Heart left ventricle (tissue), 16 donors: ENCODE measurements at places on chromosomes 11 and 22.

- no peak for DNase-seq
- H3K27ac ChIP-seq, result no peak overlapping the region
- H3K27me3 ChIP-seq, result no peaks in the 10 kb centered on the region
- no peaks in the 10 kb centered on the region for H3K36me3 ChIP-seq
- H3K4me1 ChIP-seq, result no peaks in the 10 kb centered on the region
- no peak overlapping the region for H3K4me3 ChIP-seq
These were observed 233.3 kb downstream of the CEP164 start for GRCh38 chr11:117560780-117561530.

GRCh38 chr11:73907191-73907590 is 30.4 kb downstream of the PAAF1 start:
- H3K4me3 ChIP-seq, result no peak overlapping the region
- H3K4me1 ChIP-seq, result no peaks in the 10 kb centered on the region
- H3K27me3 ChIP-seq, result no peaks in the 10 kb centered on the region
- no peak overlapping the region for H3K27ac ChIP-seq
- peaks cover 6% of the 10 kb centered on the region for H3K36me3 ChIP-seq
- peak; percentile 22 for DNase-seq

- H3K27me3 ChIP-seq, result no peaks in the 10 kb centered on the region
- DNase-seq, result peak; percentile 95
- H3K4me3 ChIP-seq, result peak within 1 kb of the TSS; percentile 84
- H3K27ac ChIP-seq, result peak within 1 kb of the TSS; percentile 99
- peaks cover 36% of the 10 kb centered on the region for H3K4me1 ChIP-seq
These were observed at the start of the genes CYB561A3 and TMEM138 for GRCh38 chr11:61361741-61362541. Gene CYB561A3 (minus strand): TSS chr11:61361882. CDS start chr11:61356713, 5,169 bp downstream. Gene TMEM138 (plus strand): TSS chr11:61362374. CDS start chr11:61364391, 2,017 bp downstream.

DNA sequence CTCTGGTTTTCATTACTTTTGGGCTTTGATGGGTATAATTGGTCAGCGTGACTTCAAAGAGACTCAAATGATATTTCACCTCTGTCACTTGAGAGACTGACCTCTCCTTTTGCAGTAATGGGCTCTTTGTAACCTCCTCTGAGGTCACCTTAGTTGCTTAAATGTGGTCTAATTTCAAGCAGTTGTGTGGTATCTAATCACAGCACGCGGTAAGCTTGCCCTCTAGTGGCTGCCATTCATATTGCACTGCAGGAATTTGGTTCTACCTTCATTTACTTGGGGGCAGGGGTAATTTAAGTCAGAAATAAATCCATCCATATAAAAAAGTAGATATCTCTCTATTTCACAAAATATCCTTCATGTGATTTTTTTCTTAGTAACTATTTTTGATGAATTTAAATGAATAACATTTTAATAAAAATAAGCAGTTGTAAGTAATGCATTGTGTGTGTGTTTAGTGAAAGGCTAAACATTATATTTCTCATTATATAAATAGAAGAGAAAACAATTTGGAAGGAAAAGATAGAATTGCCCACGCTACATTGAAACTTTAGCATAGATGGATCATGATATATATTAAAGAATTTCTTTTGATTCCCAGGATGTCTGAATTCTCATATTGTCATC is 55.0 kb upstream of the ANO3 start:
- no peaks in the 10 kb centered on the region for H3K4me1 ChIP-seq
- peak; percentile 32 for DNase-seq
- no peak overlapping the region for H3K27ac ChIP-seq
- H3K4me3 ChIP-seq, result no peak overlapping the region
- H3K27me3 ChIP-seq, result no peaks in the 10 kb centered on the region
- H3K36me3 ChIP-seq, result no peaks in the 10 kb centered on the region

- H3K4me3 ChIP-seq, result no peak overlapping the region
- H3K27me3 ChIP-seq, result no peaks in the 10 kb centered on the region
- H3K36me3 ChIP-seq, result no peaks in the 10 kb centered on the region
- H3K4me1 ChIP-seq, result no peaks in the 10 kb centered on the region
These were observed 72.3 kb upstream of the POU2AF2 start for GRCh38 chr11:111173221-111173620.

GRCh38 chr11:30568931-30569330 is 17.2 kb downstream of the MPPED2 start:
- H3K36me3 ChIP-seq, result no peaks in the 10 kb centered on the region
- H3K27me3 ChIP-seq, result no peaks in the 10 kb centered on the region
- H3K4me1 ChIP-seq, result no peaks in the 10 kb centered on the region
